Fibroblast of the aortic adventitia (primary cell): ENCODE measurements at places on chromosomes 2 and 18.

DNA sequence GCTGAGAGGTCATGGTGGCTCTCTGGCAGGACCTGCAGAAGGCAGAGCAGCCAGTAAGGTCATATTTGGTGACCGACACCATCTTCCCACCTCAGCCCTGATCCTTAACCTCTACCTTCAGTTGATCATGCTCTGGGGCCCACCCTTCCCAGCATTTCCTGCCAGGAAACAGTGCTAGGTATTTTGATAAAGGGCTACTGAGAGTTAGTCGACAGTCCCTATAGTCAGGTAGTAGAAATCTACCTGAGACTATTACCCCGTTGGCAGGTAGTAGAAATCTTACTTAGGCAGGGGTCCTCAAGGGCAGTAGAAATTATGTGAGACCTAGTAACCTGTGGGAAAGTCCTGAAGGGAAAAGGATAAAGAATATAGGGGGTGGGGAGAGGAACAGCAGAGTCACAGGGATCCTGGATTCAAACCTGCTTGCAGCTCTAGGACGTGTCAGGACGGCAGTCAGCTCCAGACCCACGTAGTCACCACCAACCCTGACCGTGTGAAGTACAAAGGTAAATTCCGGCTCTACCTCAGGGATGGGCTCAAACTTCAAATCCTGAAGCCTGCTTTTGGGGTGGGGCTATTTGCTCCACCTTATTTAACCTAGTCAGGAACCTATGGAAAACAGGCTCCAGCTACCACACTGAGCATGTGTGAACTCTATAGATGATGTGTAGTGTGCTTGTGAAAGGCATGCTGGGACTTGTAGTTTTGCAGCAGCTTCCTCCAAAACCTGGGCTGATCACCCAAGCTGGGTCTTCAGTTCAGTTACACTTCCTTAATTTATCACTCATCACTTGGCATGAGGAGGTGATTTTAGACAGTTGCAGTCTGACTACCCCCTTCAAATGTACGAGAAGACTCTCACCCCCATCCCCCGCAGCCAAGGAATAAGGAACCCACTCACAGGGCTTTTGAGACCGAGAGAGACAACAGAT lies at the start of gene DQX1:
Gene DQX1 (minus strand): TSS at position 515 of the 932 bp plus-strand sequence. CDS start 502 bp downstream, at position 13.
- DNase-seq = no peak

DNA sequence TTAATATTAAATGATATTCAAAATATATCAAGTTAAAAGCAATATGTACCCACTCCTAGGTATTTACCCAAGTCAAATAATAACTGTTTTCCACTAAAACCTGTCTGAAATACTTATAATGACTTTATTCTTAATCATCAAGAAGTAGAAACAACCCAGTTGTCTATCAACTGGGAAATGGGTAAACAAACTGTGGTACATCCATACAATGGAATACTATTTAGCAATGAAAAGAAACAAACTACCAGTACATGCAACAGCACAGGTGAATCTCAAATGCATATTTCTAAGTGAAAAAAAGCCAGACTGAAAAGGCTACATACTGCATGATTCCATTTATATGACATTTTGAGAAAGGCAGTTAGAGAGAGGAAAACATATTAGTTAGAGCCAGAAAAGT lies 559.9 kb downstream of the MBD2 start:
- DNase-seq = no peak

GRCh38 chr2:103007086-103007485 lies 245.3 kb downstream of the TMEM182 start:
- no peak for DNase-seq

DNA sequence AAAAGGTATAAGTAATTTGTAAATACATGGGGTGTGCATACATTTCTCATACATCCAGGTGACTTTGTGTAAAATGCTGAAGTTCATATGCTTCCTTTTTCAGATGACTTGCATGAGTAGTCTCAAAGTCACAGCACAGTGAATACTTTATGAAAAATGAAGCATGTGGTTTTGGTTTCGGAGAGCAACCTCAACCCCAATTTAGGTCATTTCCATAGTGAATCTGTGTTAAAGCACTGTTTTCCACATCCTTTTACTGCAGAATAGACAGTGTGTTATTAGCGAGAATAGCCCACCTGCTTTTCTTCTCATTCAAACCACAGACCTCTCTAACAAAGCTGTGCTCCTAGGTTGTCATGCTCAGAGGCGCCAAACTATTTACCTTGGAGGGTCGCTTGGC lies 204.4 kb upstream of the RASGRP3 start:
- peak; percentile 30 for DNase-seq

DNA sequence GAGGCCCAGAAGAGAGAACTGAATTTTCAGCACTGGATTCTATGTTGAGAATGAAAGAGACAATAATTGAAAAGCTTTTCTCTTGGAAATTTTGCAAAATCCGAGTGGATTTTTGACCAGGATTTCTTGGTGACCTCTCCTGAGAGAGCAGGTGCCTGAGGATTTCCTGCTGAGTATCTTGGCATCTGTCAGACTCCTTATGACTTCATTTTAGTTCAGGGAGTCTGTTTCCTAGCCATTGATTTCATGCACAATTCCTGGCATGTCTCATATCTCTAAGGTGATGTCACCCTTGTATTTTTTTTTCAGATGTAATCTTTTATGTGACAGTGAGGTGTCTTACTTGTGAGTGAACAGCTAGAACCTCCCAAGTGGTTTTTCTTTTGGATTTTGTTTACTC lies 195.9 kb downstream of the NEDD4L start:
- no peak for DNase-seq

- peak; percentile 50 for DNase-seq
Measured at GRCh38 chr18:410047-410455, 90.5 kb downstream of the COLEC12 start.

- DNase-seq = peak; percentile 17
Measured at GRCh38 chr2:240170354-240170735, 29.9 kb upstream of the OTOS start.

DNA sequence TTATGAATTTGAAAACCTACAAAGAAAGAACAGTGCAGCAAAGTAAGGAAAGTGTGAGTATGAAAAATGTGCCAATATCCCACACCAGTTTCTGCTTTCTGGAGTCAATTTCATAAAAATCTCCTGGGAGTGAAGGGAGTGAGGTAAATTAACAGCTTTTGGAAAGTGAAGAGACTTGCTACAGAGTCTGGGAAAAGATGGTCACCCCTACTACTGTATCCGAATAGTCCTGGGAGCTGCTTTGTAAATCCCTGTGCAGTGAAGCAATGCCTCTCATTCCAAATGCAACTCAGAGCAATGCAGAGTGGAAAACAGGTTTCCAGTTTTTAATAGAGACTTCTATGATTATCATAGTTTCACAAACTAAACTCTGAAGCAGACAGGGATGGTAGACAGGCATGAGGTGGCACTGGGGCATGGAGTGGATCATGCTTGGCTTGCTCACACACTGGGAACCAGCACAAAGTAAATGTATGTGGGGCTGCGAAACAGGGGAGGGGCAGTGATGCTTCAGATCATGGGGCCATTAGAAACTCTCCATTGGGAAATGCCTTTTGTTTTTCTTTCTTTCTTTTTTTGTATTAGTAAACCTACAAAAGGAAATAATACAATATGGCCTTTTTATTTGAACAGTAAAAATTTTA lies 10.6 kb downstream of the COL5A2 start:
- DNase-seq = peak; percentile 43

DNA sequence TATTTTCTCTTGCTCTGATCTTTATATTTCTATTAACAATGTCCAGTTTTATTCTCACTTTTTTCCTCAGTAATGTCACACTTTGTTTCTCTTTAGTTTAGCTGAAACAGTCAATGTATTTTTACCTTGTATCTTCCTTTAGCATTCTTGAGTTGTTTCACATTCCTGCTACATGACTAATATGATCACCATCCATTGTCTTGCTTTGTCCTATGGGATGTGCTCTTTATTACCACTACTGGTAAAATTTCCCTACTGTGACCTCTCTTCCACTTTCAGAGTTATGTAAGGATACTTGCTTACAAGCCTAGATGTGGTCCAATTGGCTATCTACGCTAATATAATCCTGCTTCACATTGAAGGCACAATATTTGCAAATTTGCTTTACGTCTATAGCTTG lies 457.9 kb downstream of the PIK3C3 start:
- DNase-seq = peak; percentile 51

DNA sequence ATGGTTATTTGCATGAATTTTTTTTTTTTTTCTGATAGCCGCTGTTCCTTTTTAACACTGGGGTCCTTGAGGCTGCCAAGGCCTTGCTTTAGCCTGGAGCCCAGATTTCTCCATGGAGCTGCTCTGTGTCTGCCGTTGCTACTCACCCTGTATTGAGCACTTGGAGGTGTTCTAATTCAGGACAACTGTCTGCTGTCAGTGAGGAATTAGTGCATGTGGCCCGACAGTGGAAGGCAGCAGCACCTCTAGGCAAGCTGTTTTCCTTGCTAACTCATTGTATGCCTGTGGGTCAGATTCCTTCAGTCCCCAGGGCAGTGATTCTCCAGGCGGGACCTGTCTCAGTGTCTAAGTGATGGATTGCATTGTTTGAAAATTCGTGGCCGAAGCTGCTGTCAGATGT lies 147.7 kb upstream of the DPP10 start:
- DNase-seq = no peak

GRCh38 chr2:206978746-206979145 lies 39.4 kb downstream of the CPO start:
- peak; percentile 82 for DNase-seq

DNA sequence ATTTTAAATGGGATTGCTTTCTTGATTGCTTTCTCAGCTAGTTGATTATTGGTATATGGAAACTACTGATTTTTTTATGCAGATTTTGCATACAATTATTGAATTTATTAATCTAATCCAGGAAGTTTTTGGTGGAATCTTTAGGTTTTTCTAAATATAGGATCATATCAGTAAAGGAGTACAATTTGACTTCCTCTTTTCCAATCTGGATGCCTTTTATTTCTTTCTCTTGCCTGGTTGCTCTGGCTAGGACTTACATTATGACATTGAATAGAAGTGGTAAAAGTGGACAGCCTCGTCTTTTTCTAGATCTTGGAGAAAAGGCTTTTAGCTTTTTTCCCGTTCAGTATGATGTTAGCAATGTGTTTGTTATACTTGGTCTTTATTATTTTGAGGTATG lies 51.3 kb downstream of the OTX1 start:
- DNase-seq = no peak

DNA sequence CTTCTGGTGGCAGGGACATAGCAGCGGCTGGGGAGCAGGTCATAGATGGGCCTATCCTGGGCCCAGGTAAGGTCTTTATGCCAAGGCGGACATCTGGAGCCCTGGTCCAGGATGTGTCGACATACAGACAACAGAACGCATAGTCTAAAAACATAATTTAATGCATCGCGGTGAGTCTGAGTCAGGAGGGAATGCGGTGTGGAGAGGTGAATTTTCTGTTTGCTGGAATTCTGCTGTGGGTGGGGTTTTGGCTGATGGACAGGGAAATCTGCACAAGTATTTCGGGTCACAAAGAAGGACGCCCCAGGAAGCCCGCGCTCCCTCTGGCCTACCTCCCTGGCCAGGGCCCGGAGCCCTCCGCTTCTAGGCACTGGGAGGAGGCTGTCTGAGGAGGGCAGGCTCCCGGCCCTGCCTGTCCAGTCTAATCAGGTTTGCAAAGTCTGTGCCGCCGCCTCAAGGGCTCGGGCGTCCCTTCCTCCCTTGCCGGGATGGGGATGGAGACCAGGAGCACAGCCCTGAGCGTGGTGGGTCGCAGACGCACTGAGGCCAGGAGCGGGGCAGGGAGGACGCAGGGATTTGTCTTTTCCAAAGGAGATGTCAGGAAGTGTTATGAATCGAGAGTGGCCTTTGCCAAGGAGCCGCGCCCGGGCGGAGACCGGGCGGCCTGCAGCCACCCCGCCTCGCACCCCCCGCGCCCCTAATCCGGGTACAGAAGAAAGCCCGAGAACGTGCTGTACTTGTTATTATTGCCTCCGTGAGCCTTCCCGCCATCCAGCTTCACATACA lies 2.3 kb downstream of the C1QL2 start:
- DNase-seq = no peak

DNA sequence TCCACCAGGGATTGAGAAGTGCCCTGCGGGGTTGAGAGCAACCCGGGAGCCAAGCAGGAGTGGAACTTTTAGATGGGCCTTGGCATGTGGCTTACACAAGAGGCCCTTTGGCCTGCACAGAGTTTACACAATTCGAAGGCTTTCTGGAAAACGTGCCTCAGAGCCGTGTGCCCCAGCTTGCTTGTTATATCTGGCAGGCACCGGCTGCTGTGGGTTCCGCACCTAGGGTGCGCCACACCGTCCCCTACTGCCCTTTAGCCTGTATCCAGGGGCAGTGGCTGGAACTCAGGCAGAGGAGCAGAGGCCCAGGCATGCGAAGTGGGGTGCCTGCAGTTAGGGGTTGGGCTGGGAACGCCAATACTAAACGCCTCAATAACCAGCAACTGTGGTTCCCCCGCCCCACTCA lies 32.9 kb upstream of the EDAR start:
- DNase-seq = no peak

GRCh38 chr2:233082931-233083755 lies 23.0 kb downstream of the INPP5D start:
- DNase-seq = no peak

DNA sequence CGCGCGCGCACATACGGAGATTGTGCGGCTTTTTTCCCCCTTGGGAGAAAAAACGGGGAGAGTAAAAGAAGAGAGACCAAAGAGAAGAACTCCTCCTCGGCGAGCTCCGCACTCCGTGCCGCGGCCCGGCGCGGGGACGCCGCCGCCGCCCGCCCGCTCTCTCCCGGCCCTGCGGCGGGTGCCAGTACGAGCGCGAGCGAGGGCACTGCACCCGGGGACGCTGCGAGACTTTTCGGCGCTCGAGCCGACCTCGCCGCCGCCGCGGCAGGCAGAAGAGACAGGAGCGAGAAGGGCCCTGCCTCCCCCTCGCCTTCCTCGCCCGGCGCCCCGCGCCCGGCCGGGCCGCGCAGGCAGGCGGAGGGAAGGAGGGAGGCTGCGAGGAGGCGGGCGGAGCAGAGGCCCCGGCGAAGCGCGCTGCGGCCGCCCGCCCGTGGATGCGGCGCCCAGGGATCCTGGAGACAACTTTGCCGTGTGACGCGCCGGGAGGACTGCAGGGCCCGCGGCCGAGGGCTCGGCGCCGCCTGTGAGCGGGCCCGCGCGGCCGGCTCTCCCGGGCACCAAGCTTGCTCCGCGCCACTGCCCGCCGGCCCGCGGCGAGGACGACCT lies 857 bp upstream of the INHBB start:
- no peak for DNase-seq

- DNase-seq = no peak
Measured at GRCh38 chr2:83340424-83340823, 1118.7 kb downstream of the SUCLG1 start.

GRCh38 chr2:129849559-129850160 lies 129.8 kb upstream of the RAB6C start:
- DNase-seq = peak; percentile 87

DNA sequence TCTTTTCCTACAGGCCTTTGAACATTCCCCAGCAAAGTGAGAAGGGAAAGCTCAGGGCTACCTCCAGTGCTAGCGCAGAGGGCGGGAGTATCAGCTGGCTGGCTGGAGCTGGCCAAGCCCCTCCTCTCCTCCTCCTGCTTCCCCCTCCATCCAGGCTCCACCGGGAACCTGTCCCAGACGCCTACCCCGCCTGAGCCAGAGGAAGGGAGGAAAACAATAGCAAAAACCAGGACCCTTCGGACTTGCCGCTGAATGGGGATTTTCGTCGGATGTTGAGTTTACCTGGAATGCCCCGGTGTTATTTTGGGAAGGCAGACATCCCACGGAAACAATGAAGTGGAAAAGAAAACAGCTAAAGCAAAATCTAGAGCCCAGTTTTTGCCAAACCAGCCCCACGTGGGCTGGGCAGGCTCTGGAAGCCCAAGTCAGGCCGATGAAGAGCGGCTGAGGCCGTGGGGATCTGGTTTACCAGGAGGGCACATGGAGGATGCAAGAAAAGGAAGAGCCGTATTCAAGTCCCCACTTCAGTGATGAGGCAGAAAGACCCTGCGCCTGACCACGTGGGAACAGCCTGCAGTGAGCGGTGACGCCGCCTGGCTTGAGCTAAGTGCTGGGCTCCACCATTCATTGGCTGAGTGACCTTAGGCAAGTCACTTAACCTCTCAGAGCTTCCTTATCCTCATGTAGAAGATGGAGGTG lies 100.4 kb upstream of the LCLAT1 start:
- peak; percentile 65 for DNase-seq
